ENCODE measurements at places on chromosomes 5 and 9.

DNA sequence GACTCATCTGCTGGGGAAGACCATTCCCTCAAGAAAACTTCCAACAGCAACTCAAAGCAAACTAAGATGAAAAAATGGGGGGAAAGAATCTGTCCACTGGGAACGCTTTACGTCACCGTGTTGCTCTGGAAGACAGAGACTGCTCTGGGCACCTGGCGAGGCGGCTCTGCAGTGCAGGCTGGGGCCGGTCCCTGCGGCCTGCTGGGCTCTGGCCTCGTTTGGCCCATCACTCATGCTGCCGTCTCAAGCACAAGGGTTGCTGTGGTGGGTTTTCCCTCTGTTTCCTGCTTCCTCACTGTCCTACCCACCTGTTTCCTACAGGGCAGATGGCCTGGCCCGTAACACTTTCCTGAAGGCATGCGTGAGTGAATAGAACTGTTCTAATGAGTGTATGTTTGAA, 92.9 kb upstream of the OTULINL start:
- DNase-seq, result no peak

- no peak for DNase-seq
Observed at GRCh38 chr9:116207371-116208111, 54.0 kb downstream of the PAPPA start.

DNA sequence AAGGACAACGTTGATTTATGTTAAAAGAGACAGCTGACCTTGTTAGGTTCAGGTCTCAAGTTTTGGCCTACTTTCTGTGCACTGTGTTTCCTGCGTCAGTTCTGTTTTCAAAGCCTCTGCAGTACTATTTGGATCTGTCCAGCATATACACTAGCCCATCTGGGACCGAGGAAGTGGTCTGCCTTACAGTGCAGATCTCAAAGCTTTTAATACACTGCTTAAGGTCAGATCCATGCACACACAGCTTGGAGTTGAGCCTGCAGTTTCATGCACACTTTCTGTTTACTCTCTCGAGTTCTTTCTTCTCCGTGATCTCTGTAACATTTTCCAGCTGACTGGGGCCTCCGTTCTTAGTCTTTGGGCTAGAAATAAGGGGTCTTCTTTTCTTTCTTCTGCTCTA, 24.1 kb downstream of the CARTPT start:
- DNase-seq, result no peak

DNA sequence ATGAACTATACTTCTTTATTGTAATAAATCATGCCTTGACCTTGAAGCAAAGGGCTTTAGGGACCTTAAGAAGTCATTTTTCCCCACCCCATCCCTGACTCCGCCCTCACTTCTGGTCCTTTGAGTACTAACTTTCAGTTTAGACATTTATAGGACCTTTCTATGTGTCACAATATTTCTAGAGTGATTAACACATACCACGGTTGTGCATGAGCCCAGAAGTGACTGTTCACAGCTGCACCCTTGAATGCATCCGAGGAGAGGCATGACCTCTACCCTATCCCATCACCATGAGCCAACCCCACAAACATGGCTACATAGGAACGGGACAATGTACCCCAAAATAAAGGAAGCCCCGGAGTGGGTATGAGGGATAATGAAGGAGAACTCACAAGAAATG, 160.3 kb downstream of the HSD17B3 start:
- DNase-seq, result no peak

GRCh38 chr5:40033411-40033810, 608.6 kb upstream of the DAB2 start:
- no peak for DNase-seq

GRCh38 chr9:136577941-136578625, 32.2 kb upstream of the NOTCH1 start:
- DNase-seq, result no peak

GRCh38 chr5:156834916-156835315, 15.2 kb upstream of the PPP1R2B start:
- no peak for DNase-seq

- no peak for DNase-seq
Observed at GRCh38 chr5:16536246-16536645, 70.6 kb upstream of the ZNF622 start.

GRCh38 chr5:157431544-157432200, 28.3 kb upstream of the NIPAL4 start:
- peak; percentile 88 for DNase-seq

DNA sequence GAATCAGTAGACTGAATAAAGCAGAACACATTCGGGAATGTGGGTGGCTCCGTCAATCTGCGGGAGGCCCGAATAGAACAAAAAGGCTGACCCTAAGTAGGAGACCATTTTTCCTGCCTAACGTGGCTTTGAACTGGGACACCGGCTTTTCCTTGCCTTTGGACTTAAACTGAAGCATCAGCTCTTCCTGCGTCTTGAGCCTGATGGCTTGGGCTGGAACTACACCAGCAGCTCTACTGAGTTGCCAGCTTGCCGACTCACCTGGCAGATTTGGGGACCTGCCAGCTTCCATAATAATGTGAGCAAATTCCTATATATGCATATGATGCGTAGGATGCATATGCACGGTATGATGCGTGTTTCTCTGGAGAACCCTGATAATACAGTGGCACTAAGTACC, 111.3 kb downstream of the DAPK1 start:
- DNase-seq, result no peak

DNA sequence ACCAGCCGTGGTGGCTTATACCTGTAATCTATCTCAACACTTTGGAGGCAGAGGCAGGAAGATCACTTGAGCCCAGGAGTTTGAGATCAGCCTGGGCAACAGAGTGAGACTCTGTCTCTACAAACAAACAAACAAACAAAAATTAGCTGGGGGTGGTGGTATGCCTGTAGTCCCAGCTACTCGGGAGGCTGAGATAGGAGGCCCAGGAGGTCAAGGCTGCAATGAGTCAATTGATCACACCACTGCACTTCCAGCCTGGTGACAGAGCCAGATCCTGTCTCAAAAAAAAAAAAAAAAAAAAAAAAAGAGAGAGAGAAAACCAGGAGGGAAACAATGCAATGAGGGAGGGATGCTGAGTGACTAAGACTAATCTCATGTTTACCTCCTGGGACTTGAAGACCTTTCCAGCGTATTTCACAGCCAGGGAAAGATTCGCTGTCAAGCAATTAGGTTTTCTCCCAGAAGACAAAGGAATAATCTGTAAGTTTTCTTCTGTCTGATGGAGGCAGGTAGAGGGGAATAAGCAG, 51.1 kb upstream of the MIER3 start:
- DNase-seq, result no peak

- DNase-seq, result no peak
Observed at GRCh38 chr5:573976-574375, 38.2 kb upstream of the CEP72 start.

DNA sequence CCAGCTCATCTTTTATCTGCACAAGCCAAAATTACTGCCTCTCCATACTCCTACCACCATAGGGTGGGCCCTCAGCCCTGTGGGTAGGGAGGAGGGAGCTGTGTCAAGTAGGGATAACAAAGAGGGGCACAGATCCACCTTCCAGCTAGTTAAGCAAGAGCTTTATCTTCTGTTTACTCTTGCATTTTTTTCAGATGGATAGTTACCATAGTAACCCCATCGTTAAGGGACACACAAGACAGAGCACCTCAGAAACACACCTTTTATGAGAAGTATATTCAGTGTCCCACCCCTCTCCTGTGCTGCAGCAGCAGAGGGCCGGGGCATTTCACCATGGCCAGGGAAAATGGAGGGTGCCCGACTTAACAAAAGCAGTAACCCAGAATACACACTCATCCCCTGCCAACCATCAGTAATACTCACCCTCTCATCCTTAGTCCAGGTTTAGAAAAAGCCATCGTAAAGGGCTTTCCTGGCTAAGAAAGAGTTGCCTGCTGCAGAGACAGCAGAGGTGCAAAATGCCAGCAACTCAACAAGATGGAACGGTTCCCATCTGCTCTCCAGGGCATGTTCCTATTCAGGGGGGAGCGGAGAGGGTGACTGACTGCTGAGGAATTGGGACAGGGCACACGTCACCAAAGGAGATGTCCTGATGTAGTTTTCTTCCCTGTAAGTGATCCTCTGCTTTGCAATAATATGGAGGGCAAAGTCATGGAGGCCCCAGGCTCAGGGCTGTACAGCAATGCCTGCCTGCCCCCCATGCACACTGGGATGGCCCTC, 25.1 kb downstream of the MACROH2A1 start:
- no peak for DNase-seq

DNA sequence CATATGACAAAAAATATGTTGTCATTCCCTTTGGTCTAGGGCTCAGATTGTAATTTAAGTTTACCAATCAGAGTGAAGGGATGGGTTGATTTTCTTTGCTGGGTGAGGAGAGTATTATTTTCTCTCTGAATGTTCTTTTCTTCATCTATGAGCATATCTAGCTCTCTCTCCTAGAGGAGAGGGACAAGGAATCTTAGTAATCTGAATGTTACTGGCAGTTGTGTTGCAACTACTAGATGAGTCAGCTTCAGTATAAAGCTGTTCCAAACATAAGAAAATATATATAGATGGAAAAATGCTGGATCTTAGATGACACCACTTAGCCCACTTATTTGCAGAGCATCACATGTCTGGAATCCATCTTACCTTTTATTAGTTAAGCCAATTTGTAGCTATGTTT, 259.3 kb downstream of the TUSC1 start:
- no peak for DNase-seq

DNA sequence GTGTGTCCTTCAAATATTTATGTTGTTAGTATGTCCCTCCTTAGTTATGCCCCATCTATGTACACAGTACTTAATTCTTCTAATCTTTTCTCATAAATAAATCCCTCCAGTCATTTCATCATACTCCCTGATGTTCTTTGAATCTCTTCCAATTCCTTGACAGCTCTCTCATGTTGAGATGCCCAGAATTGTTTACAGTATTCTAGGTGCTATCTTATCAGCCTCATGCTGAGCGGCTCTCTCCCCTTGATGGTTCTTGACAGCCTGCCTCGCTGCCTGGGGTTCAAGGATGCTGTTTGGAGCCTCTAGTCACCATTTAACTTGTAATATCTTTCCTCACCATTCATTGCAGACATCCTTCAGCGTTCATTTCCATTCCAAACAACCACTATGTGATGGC, 799.2 kb downstream of the BRINP1 start:
- no peak for DNase-seq

GRCh38 chr5:124373883-124374282, 372.6 kb downstream of the ZNF608 start:
- DNase-seq, result no peak

DNA sequence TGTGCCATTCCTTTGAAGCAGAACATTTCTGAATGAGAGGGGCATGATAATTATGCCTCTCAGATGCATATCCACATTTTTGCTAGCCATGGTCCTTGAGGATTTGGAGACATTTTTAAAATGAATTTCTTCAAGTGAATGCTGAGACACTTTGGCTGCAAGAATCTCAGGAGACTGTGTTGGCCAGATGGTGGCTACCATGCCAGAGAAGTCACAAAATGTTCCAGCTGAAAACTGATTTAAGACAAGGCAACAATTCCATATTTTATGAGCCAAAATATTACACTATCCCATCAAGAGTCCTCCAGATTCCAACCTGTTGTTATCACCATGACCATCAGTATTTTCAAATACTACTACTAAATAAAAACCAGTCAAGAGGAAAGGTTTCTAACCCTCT, 859.5 kb upstream of the DMAC1 start:
- no peak for DNase-seq

DNA sequence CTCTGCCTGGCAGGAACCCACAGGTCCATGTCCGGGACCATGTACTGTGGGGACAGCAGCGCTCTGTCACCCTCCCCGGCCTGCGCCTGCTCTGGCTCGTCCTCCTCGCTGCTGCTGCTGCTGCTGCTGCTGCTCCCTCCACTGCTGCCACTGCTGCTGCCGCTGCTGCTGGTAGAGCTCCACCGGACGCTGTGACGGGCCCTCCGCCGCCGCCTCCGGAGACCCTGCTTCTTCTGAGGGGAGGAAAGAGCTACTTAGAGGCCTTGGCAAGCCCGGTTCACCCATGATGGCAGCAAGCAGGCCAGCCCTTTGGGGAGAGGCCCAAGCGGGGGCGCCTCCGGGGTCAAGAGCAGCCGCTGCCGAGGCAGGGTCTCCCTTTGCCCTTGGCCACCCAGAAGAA, 10.0 kb upstream of the CARD9 start:
- DNase-seq, result no peak

GRCh38 chr9:68685770-68686169, 19.3 kb upstream of the PIP5K1B start:
- peak; percentile 50 for DNase-seq

DNA sequence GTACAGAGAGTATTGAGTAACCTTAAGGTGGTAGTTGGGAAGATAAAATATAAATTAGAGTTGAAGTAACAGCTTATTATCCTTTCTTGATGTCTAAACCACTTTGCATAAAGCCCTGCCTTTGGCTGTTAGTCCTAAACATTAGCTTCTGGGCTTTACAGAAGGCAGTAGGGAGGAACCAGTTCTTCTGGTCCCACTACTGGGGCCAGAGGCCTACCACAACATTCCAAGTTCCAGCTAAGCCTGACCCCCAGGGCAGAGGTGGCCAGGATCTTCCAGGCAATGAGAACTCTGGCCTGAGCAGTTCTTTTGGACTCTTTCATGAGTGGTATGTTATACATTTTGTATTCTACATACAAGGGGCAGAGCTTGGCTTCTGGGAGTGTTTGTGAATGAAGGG, 26.1 kb downstream of the DNAI1 start:
- no peak for DNase-seq

- peak; percentile 55 for DNase-seq
Observed at GRCh38 chr5:56650386-56650785, 165.0 kb upstream of the MAP3K1 start.

DNA sequence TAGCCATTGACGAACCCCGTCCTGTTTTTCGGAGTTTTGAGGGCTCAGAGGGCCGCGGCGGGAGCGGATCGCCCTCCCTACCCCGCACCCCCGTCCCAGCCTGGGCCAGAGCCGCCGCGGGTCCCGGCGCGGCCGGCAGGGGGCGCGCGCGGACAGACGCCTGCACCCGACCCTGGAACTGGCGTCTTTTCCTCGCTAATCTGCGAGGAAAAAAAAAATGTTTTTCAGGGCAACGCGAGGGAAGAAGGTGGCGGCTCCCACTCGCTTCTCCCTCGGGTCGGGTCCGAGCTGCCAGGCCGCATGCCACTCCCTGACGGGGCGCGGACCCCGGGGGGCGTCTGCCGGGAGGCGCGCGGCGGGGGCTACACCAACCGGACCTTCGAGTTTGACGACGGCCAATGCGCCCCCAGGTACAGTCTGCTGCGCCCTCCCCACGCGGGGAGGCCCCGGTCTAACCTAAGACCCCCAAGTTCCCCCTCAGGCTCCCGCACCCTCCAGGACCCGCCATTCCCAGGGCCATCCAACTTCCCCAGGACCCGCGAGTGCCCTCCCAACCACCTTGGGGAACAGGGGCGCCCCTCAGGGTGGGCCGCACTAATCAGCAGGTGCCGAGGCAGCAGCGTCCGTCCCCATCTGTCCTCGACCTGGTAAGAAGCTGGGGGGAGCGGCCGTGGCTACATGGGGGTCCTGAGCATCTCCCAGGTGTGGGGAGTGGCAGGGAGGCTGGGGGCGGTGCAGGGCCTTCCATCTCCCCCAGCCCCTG, at the start of gene KCNT1:
KCNT1 (plus strand) TSS at position 227 of the 763 bp plus-strand sequence; CDS start at position 301, 74 bp downstream.
- peak; percentile 51 for DNase-seq
